ENCODE measurements at places on chromosomes 2 and 18.

- peak; percentile 25 for DNase-seq
These were observed 22.2 kb downstream of the XRCC5 start for GRCh38 chr2:216131175-216131926.

- peak; percentile 49 for DNase-seq
These were observed 7.3 kb downstream of the IL1R1 start for GRCh38 chr2:102149644-102150455.

DNA sequence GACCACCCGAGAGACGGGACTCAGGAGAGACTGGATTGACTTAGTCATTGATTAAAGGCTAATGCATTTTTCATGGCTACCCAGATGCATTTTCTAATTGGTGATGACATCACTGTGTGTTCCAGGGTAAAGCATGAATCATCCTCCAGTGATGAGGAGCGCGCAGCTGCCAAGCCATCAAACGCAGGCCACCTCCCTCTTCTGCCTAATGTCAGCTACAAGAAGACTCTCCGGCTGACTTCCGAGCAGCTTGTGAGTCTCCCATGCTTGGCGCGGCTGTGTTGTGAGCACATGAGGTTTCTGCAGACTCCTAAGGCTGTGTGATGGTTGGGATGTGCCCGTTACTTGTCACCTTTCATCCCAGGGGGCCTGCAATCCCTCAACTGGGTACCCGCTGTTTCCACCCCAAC is 56.4 kb downstream of the LPIN1 start:
- peak; percentile 77 for DNase-seq

GRCh38 chr2:52613064-52613463 is 1154.5 kb upstream of the CHAC2 start:
- no peak for DNase-seq

Data from AG10803 (cell line).